ENCODE measurements at places on chromosomes 2 and 18.

DNA sequence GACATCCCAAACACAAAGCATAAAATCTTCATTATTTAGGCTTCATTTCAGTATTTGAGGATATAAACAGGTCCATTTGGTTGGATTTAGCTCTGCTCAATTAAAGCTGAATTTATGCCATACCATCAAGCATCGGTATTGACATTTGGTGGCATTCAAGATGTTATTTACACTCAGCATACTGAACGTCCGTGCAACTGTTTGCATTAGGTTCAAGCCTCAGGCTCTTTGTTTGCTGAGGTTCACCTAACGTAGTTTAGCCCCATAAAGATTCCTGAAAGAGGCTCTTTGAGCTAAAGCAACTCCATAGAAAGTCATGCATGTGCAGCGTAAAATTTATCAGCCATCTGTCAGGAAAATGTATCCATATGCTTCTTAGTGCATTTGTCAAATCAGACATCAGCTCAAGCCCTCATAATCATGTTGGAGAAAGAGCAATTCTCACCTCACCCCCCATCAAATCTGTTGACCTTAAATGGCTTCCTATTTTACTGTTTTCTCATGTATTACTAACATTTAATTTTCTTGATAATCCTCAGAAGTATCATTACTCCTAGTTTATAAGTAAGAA, 366.9 kb downstream of the EPHA4 start:
- peak; percentile 7 for DNase-seq

DNA sequence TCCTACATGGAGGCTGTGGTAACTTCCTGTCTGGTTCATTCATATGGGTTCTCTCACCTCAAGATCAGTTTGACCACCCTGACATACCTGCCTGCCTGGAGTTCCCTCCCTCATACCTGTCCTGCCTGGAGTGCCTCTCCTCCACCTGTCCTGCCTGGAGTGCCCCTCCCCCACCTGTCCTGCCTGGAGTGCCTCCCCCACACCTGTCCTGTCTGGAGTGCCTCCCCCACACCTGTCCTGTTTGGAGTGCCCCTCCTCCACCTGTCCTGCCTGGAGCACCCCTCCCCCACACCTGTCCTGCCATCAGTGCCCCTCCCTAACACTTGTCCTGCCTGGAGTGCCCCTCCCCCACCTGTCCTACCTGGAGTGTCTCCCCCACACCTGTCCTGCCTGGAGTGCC, 461.9 kb downstream of the PTPRM start:
- no peak for DNase-seq

GRCh38 chr2:219560037-219560892, 11.1 kb downstream of the OBSL1 start:
- DNase-seq, result no peak

GRCh38 chr18:59067873-59068272, 71.8 kb upstream of the SEC11C start:
- DNase-seq, result no peak

GRCh38 chr2:217655651-217656050, 347.1 kb downstream of the TNS1 start:
- no peak for DNase-seq

DNA sequence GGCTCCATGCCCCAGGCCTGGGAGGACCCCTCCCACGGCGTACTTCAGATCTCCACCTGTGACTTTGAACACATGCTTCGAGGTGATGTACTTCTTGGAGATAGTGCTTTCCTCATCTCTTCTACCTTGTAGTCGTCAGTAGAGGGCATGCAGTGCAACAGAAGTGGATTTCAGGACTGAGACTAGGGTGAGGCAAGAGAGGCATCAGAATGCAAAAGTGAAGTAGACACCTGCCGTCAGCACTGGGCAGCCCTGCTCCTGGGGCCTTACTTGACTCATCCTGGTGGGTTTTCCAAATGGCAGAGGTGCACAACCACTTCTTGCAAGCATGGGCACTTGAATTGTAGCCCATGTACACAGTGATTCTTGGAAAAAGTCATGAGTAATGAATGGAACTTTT, 258.8 kb downstream of the NEDD4L start:
- DNase-seq, result no peak

GRCh38 chr2:135742325-135742757, 686 bp downstream of the UBXN4 start:
- DNase-seq, result peak; percentile 17

- DNase-seq, result no peak
Observed at GRCh38 chr18:63907664-63908063, at the start of gene SERPINB10. SERPINB10 (plus strand) TSS chr18:63907958; CDS start chr18:63915511, 7,553 bp downstream.

DNA sequence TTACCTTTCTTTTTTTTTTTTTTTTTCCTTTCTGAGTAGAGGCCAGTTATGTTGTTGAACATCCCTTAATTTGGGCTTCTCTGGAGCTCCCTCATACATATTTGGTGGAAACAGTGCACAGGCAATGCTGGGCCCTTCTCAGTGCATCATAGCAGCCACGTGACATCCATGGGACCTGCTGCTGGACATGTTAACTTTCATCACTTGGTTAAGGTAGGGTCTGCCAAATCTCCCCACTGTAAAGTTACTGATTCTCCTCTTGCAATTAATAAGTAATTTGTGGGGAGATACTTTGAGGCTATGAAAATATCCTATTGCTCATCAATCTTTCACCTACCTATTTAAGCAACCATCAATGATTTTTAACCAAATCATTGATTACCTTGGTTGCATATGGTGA, 211.5 kb upstream of the LYPD1 start:
- no peak for DNase-seq

DNA sequence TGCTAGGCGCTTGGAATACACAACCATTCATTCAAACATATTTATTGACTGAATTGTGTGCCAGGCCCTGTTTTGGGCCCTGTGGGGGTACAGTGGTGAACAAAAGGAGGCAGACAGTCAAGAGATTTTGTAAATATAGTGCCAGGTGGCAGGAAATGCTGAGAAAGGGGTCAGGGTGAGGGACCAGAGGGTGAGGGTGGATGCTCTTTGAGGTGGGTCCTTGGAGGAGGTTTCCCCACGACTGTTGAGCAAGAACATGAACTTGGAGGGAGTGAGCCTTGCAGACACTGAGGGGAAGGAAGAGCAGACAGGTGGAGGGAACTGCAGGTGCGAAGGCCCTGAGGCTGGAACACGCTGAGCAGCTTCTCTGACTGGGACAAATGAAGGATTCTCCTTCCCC, 40.7 kb downstream of the ODC1 start:
- DNase-seq, result no peak

DNA sequence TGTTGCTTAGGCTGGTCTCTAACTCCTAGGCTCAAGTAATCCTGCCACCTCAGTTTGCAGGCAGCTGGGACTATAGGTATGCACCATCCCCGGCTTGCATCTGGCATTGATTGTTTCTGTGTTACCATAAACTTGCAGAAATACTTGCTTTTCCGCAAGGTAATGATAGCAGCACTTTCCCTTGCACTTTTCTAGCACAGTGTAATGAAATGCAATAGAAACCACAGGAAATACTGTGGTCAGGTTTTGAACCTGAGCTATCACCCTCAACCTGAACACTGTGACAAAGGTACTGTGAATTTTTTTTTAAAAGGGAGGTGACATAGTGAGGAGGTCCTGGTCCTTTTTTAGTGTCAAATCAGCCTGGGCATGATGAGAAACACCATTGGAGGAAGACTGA, 38.3 kb downstream of the DHRS9 start:
- no peak for DNase-seq

DNA sequence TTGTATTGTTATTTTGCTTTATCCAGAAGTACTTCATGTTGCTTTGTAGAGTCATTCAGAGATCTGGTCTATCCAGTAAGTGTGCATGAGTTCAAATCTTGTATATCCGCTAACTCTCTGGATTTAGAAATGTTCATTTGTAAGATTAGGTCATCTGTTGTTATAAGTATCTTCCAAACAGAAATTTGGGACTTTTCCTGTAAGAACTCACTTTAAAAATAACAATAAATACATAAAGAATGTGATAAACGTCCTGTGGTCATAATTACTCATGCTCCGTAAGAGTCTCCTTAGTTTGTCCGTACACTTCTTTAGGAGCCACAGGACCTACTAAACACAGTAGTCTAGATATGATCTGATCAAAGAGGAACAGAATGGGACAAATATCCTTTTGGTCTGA, 699.9 kb upstream of the SLC8A1 start:
- no peak for DNase-seq

DNA sequence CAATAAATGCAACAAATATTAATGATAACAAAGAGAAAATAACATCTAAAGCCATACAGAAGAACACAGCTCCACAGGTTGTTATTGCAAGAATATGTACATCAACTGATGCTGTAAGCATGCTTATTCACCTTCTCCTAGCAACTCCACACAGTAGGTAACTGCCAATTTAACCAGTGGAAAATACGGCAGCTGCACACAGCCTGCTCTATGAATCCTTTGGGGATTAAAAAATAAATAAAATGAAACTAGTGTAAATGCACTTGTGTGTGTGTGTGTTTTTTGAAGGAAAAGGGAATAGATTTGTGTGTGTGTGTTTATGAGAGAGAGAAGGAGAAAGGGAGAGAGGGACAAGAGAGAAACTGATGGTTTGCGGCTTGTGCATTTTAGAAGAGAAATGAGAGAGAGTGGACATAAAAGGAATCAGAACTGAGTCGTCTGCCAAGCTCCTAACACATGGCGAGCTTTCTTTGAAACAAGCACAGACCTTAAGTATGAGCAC, 96.2 kb upstream of the PDE1A start:
- DNase-seq, result no peak

DNA sequence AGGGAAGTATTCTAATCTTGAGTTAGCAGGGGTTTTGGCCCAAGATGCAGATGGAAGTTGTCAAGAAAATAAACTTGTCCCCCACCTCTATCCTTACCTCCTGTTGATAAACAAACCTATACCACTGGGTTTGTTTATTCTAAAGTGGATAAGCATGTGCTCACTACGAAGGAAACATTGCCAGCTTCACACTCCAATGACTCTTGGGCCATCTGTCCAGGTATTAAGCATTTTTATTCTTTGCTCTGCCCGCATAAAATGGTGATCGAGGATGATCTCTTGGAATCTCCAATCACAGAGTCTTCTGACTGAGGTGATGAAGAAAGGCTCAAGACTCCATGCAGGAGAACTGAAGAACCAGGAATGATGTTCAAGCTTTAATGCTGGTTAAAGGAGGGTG, 1908.4 kb upstream of the PIK3C3 start:
- DNase-seq, result no peak

- no peak for DNase-seq
Observed at GRCh38 chr2:232129483-232129882, 168.0 kb downstream of the DIS3L2 start.

- DNase-seq, result no peak
Observed at GRCh38 chr2:85240055-85240454, 87.7 kb downstream of the TGOLN2 start.

GRCh38 chr2:30157616-30158015, 10.8 kb downstream of the YPEL5 start:
- no peak for DNase-seq

GRCh38 chr2:177553176-177553884, 160.8 kb downstream of the AGPS start:
- no peak for DNase-seq

DNA sequence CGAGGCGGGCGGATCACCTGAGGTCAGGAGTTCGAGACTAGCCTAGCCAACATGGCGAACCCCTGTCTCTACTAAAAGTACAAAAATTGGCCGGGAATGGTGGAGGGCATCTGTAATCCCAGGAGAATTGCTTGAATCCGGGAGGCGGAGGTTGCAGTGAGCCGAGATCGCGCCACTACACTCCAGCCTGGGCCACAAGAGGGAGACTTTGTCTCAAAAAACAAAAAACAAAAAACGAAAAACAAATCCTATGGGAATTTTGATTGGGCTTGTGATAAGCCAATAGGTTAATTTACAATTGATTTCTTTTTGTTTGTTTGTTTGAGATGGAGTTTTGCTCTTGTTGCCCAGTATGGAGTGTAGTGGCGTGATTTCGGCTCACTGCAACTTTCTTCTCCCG, 24.2 kb upstream of the TOGARAM2 start:
- no peak for DNase-seq

- no peak for DNase-seq
Observed at GRCh38 chr2:127153691-127154158, 46.8 kb upstream of the BIN1 start.

DNA sequence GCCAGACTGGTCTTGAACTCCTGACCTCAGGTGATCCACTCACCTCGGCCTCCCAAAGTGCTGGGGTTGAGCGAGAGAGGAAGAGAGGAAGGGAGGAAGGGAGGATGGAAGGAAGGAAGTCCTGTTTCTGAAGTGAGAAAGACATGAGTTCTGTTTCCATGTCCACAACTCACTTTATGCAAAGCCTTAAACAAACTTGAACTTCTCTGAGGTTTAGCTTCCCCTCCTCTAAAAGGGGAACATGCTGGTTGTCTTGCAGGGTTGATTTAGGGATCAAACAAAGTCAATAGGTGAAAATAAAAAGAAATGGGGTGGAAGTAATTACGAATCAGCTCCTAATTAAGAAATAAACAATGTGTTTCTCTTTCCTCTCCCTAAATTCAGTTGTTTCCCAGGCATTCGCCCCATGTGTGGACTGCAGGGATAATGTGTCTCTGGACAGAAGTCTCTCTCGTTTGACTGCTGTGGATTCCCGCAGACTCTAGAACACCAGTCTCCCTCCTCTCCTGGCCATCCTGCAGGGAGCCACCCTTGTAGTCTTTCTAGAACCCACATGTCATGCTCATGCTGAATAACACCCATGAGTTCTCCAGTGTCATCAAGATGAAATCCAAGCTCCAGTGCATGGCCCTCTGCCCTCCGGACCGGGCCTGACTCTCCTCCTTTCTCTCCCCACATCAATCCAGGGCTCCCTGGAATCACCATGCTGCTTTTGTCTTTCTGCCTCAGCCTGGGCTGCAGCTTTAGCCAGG, 229.3 kb upstream of the TRIB2 start:
- no peak for DNase-seq

DNA sequence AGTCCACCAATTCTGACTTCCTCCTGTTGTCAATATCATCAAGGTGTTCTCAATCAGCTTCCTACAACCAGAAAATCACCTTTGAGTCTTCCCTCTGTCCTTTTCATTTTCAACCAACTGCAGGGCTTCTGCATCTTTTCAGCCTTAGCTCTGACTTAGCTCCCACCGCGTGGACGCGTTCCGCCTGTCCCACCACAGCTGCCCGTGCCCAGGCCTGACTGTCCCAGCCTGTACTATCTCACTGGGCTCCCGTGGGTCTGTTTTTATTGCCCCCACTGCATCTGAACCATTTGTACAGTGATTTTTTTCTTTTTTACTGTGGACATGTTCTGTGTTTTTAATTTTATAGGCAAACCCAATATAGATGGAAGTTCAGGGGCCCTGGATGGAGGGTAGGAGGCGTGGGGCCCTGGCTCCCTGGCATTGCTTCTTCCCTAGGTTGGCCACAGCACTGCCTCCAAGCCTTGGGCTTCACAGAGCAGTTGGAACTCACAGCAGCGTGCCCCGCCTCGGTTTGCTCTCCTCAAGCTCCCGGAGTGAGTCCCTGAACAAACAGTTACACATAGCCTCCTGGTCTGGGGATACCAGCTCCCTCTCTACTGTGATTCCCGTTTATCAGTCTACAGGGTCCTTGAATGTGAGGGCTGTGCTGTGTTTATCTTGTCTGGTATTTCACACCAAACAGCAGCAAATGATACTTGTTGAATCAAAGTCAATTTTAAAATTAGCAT, 280.6 kb upstream of the PXDN start:
- DNase-seq, result no peak

DNA sequence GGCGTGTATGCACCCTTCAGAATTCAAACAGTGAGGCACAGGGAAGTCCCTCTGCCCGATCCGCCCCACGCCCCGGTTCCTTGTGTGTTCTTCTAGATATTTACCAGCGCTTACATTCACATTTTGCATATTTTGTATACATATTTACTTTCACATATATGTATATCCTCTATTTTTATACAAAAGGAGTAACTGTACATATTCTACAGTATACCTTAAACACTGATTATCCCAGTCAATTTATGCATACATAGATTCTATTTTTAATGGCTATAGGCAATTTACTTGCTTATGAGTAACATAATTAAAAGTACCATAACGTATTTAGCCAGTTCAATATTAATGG, 307 bp upstream of the DUSP11 start:
- DNase-seq, result no peak

All from LNCaP clone FGC (cell line).